ENCODE measurements at places on chromosomes 13 and 19. TPM values are rescaled to one million over a fixed set of nuclear protein-coding genes. Genes with fewer than 3 reads are reported as not detected.

C19orf18 gene
- total RNA-seq, result 0.56 TPM

GRCh38 chr13:41465241-41465847 is 8.0 kb downstream of the RGCC start:
- peak; percentile 82 for DNase-seq

- no peak for DNase-seq
These were observed 119.1 kb downstream of the IER2 start for GRCh38 chr19:13269348-13269747.

GZMM gene
- total RNA-seq, result 52.7 TPM

PCDH20 gene
- total RNA-seq, result not detected

DNA sequence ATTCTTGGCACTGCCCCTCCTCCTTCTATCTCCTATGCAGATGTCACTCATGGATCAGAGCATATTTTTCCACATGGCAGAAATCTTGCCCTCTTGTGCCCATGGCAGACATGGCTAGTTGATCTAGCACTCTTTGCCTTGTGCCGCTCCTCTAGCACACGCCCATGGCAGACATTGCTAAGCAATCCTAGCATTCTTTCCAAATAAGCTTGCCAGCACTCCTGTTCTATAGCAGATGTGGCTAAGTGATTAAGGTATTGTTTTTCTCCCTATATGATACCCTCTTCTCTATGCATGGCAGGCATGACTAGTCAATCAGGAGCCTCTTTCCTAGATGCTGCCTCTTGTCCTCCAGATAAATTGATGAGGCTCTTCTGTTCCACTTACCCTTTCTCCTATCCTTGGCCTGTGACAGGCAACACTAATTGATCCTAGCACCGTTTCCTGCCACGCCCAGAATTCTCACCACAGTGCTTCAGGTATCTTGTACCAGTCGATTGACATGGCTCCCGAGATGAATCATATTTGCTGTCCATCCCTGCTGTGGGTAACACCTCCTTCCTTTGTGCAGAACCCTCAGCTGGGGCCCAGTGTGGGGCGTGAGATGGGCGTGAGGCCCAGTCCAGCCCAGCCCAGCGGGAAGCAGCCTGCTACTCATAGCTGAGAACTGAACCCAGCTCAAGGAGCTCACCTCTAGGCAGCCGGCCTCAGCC is 26.9 kb downstream of the TMED1 start:
- DNase-seq, result no peak

ZNF444 gene
- 25.9 TPM for total RNA-seq

GRCh38 chr13:91767651-91768050 is 369.2 kb downstream of the GPC5 start:
- DNase-seq, result no peak

GRCh38 chr19:38033658-38034491 is 126.9 kb downstream of the SIPA1L3 start:
- DNase-seq, result no peak

- no peak for DNase-seq
These were observed 10.0 kb downstream of the NMRK2 start for GRCh38 chr19:3942790-3943409.

GRCh38 chr13:100584896-100585295 is 3.7 kb downstream of the GGACT start:
- DNase-seq, result no peak

GRCh38 chr19:5068233-5069072 is 99.5 kb downstream of the KDM4B start:
- DNase-seq, result no peak

TSPAN16 gene
- total RNA-seq, result not detected

GRCh38 chr13:37869756-37870488 is at the start of gene TRPC4:
TRPC4 (minus strand) TSS chr13:37869772; CDS start chr13:37783333, 86,439 bp downstream.
- no peak for DNase-seq

DNA sequence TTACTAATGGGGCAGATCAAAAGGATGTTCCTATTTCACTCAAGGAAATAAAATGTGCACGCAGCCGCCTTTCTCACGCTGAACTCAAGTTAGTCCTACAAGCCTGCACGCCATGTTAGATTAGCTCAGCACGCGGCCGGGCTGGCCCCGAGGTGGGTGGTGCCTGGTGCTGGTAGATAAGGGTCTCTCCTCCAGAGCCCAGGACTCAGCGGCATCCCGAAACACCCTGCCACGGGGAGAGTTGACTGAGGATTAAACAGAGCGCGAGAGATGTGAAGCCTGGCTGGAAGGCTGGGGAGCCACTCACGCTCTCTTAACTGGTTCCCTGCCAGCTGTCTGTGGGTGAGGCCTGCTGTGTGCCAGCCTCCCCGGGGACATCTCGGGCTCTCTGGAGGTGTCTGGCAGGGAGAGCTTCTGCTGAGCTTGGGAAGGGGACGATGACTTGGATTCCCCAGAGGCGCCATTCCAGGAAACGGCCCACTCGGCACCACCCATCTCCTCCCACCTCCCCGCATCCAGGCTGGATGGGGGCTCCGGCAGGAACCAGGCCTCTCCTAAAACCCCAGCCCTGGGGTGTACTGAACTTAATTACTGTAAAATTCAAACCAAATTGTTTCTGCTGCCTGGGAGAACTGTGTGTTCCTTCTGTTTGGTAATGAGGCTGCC is 122.2 kb downstream of the KDM4B start:
- DNase-seq, result no peak

DNA sequence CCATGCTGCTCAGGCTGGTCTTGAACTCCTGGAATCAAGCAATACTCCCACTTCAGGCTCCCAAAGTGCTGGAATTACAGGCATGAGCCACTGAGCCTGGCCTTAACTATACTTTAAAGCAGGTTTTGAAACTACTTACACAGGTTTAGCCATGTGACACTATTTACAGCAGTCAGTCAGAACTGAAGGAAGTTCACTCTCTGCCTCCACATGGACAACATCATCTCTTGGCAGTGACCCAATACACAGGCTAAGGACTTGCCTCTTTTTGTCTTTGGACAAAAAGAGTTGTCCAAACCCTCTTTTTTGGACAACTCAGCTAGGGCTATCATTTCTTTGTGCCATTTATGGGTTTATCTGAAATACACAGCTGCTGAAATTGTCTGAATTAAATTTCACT is 89.0 kb upstream of the CLDN10 start:
- DNase-seq, result no peak
